ENCODE measurements at places on chromosomes 16 and 17. TPM values are rescaled to one million over a fixed set of nuclear protein-coding genes. Genes with fewer than 3 reads are reported as not detected.

DNA sequence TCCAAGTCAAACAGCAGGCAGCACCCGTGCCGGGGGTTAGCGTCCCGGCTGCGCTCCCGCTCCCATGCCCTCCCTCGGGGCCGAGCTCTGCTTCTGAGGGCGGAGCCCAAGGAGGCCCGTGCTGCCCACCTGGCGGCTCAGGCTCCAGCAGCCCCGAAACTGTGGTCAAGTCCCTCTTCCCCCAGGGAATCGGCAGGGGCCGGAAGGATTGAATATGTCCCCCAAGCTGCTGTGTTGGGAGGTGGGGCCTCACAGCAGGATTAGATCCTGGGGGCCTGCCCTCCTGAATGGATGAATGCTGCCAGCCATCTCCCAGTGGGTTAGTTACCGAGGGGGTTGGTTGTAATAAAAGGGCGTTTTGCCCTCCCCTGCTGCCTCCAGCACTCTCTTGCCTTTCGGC lies 33.9 kb downstream of the MAP2K3 start:
- no peak for DNase-seq

GRCh38 chr16:65406933-65407332 lies 285.1 kb upstream of the CDH11 start:
- no peak for DNase-seq

DNA sequence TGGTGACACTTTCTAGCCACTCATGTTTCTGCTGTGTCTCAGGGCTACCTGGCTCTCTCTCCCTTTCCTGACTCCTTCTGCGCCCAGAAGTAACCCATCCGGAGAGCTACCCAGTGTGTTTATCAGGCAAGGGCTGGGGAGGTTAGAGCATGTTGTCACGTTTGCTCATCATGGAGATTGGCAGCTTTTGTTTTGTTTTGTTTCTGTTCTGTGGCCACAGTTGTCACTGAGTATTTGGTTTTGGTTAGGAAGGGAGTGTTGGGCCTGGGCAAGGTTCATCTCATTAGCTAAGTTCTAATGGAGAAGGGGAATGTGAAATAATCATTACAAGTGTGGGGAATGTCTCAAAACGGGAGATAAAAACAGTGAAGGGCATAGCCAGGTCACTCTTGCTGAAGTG lies 390.8 kb downstream of the CPPED1 start:
- DNase-seq, result no peak

DNA sequence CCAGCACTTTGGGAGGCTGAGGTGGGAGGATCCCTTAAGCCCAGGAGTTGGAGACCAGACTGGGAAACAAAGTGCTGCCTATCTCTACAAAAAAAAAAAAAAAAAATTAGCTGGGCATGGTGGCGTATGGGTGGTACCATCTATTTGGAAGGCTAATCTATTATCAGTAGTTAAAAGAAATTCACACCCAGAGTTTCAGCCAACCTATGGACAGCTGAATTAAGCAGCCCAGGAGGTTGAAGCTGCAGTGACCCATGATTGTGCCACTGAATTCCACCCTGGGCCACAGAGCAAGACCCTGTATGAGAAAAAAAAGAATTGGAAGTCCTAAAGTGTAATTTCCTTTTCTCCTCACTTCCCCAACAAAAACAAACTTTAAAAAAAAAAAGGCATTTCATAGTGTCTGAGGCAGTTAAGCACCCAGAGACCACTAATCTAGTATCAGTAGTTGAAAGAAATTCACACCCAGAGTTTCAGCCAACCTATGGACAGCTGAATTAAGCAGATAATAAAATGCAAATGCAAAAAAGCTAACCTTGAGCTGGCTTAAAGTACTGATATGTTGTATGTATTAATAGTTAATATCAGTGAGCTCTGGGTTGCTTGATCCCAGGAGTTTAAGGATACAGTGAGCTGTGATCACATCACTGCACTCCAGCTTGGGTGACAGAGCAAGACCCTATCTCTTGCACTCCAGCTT lies 18.1 kb downstream of the CLTC start:
- no peak for DNase-seq

KRT25 gene
- total RNA-seq, result not detected

GRCh38 chr17:7242717-7243452 lies 636 bp upstream of the GABARAP start:
- DNase-seq, result peak; percentile 83

GRCh38 chr17:4839965-4840892 lies 7.1 kb downstream of the MINK1 start:
- no peak for DNase-seq

DNA sequence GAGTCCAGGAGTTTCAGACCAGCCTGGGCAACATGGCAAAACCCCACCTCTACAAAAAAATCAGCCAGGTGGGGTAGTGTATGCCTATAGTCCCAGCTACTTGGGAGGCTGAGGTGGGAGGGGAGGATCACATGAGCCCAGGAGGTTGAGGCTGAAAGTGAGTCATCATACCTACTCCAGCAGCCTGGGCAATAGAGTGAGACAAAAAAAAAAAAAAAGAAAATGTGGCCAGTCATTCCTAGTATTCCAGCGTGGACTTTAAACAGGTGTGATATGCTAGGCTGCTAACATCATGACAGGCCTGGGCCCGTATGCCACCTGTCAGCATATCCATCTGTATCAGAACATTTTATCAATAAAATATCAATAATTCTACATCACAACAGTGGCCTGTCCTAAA lies 143.3 kb downstream of the AATF start:
- DNase-seq, result peak; percentile 66

NUFIP2 gene
- 34.0 TPM for total RNA-seq

DNA sequence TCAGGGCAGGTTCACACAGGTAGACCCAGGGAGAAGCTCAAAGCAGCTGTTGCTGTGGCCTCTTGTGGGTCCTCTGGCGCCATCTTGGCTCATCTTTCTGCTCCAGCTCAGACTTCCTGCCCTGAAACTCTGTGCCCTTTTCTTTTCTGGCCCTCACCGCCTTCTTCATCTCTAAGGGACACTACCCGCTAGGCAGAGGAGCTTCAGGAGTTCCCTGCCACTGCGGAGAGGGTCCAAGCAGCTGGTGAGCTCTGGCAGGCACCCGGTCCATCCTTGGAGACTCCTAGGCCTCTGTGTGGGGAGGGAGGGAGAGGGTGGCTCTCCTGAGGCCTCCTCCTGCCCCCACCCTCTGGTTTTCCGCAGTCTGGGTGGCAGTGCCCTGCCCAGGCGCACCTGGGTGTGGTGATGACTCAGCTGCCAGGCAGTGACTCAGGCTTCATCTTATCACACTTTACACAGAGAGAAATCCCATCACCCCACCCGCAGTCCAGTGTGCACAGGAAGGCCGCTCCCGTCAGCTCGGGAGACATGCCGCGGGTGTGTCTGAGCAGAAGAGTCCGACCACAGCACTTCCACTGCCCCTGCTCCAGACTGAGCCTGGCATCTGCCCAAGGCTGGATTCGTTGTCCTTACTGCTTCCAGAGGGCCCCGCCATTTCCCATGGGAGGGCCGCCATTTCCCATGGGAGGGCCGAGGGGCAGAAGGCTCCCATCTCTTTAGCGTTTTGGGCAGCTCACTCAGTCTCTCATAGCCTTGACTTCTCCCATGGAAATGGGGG lies 7.3 kb downstream of the NT5C start:
- DNase-seq, result peak; percentile 100

GP1BA gene
- not detected for total RNA-seq

DNA sequence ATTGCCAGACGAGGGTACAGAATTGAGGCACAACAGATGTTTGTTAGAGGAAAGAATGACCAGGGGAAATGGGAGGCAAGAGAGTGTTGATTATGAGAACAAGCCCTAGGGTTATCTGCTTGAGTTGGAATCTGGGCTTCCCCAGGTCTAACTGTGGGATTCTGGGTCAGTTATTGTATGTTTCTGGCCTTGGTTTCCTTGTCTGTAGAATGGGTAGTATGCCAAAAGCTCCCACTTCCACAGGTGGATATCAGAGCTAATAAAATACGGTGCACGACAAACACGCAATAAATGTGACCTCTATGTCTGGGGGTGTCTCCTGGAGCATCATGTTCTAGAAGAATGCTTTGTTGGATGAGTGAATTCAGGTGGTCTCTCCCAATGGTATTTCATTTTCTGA lies 517 bp downstream of the TMC5 start:
- DNase-seq, result no peak

- peak; percentile 77 for DNase-seq
These were observed 4.9 kb upstream of the RUSF1 start for GRCh38 chr16:31513126-31513525.

LRRC46 gene
- total RNA-seq, result 0.51 TPM

CDRT15L2 gene
- not detected for total RNA-seq

DNA sequence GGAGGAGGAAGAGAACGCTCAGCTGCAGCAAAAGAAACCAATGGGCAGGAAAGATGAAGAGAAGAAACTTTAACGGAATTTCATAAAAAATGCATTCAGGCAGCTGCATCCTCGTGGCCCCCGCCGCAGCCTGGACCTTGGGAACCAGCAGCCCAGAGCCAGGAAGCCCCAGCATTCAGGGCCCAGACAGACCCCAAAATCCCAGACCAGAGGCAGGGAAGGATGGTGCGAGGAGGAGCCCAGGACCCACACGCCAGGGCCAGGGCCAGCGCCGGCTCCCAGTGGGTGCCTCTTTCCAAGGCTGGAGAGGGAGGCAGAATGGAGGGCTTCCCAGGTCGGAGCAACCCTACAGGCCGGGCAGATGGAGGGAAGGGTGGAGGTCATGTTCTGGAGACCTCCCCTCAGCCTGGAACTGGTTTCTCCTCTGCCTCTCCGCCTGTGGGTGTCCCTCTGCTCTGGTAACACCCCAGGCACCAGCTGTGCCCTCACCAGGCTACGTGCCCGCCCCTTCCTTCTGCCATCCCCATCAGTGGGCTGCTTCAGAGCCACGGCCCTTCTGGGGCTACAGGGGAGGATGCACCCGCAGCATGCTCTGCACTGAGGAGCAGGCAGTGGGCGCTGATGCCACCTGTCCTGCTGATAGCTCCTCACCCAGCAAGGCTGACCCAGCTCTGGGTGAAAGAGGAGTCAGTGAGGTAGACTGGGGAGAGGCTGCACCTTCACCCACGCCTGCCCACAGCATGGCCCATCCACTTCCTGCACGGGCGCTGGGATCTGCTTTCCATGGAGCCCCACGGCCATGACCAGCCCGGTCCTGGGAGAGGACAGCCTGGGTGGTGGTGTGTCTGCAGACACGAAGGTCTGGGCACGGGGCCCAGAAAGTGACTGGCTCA lies 1.2 kb upstream of the MIF4GD start:
- DNase-seq, result no peak

DNA sequence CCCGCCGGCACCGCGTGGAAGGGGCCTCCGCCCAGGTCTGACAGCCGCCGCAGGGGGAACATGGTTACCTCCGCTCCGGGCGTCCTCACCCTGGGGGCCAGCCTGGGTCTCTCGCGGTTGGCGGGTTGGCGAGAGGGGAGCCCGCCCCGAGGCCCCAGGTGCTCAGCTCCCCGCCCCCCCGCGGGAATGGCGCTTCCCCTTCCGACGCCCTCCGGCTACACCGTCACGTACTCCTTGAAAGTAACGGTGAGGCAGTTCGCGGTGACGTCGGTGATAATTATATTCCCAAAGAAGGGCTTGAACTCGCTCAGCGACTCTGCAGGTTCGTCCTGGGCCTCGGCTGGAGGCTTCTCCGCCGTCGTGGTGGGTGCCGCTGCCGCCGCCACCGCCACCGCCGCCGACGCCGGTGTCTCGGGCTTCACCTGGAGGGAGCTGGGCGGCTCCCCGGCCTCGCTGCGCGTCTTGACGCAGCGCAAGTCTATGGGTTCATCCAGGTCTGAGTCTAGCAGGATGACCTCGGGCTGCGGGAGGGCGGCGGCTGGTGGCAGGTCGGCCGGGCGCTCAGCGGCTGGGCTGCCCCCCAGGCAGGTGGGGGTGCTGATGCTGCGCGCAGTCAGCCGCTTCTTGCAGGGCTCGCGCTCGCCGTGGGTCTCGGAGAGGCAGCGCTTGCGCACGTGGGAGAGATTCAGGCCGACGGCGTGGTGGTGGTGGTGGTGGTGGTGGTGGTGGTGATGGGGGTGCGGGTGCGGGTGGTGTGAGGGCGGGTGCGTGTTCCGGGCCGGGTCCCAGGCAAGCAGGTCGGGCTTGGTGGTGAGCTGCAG lies 5.3 kb downstream of the CBX4 start:
- no peak for DNase-seq

DNA sequence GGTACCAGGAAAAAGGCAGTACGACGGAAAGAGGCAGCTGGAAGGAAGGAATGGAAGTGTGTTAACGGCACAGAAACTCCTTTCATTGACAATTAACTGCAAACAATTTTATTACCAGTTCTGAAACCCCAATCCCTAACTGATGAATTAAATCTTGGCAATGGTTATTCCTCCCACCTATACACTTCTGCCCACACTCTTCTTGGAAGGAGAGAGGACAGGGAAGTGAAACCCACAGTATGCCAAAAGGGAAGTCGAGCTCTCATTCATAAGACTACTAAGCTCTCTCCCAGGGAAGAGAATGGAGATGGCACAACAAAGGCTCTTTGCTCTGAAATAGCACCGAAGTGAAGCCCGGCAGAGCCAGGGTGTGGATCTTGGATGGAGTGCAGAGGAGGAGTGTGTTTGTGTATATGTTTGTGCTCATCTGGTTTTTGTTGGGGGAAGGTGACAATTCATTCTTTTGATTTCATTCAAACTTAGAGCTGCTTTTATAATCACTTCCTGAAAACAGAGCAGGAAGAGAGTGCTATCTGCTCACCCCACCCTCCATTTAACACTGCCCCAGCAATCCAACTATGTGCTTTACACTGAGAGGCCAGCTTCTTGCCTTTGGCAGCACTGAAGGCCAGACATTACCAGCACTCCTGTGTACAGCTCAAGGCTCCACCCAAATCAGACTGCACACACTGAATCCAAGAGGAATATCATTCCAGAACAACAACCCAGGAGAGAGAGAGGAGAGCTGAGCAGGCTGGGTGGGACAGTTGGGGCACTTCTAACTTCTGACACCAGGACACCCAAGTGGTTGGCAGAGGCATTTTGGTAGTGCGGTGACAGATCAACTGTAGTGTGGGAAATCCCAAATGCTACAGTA lies 68.7 kb downstream of the HIC1 start:
- DNase-seq, result no peak

GRCh38 chr17:46949291-46950174 lies 26.6 kb downstream of the GOSR2 start:
- peak; percentile 29 for DNase-seq

ARHGAP23 gene
- 21.7 TPM for total RNA-seq

SUPT4H1 gene
- total RNA-seq, result 168 TPM

- DNase-seq, result no peak
These were observed 289.8 kb downstream of the CEP112 start for GRCh38 chr17:65902155-65902554.

SCRN2 gene
- 43.0 TPM for total RNA-seq

IRF8 gene
- not detected for total RNA-seq

FMNL1 gene
- 41.4 TPM for total RNA-seq

DNA sequence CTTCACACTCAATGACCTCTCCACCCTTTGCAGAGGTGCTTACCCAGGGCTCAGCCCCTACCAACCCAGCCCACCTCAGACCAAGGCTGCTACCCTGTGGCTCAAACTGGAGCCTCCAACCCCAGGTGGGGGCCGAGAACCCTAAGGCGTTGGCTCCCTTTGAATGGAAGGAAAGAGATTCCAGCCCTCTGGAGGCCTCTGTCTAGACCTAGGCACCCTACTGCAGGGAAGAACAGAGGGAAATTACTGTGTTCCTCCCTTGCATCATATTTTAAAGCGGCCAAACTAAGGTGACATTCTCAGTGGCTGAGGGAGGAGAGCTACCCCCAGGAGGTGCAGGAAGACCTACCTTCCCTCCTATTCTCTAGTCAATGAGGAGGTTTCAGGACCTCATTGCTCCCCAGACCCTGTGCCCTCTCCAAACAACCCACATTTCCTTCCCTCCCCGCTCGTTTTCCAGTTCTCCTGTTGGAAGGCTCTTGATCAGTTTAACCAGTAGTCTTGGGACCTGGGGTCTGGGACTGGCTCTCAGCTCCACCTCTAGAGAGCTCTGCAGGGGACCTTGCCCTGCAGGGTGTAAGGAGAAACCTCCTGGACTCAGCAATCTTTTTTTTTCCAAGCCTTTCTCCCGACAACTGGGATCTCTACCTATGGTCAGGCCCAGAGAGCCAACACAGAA lies 5.5 kb upstream of the HOXB8 start:
- no peak for DNase-seq

All from HT1080 (cell line).